ENCODE measurements at places on chromosomes 11 and 22. TPM values are rescaled to one million over a fixed set of nuclear protein-coding genes. Genes with fewer than 3 reads are reported as not detected.

- DNase-seq, result no peak
Observed at GRCh38 chr11:17752144-17752543, 17.6 kb downstream of the KCNC1 start.

TTC28 gene
- polyA plus RNA-seq, result 2.7 TPM

DTX4 gene
- polyA plus RNA-seq, result 21.0 TPM

DNA sequence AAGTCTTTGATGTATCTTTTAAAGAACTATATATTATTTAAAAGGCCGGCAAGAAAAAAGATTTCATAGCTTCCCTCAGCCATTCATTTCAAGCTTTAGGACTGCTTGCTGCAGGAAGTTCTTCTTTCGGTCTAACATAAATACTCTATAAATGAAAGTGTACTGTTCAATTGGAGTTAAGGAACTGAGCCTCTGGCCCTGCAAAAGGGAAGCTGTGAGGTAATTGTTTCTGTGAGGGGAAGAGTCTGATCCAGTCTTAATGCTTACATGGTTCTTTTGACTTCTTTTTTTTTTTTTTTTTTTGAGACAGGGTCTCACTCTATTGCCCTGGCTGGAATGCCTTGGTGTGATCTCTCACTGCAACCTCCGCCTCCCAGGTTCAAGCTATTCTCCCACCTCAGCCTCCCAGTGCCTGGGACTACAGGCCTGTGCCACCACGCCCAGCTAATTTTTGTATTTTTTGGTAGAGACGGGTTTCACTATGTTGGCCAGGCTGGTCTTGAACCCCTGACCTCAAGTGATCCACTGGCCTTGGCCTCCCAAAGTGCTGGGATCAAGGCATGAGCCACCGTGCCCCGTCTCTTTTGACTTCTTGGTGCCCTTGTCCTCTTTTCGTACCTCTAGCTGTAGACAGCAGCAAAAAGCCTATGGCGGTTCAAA, 4.7 kb upstream of the TRIM29 start:
- no peak for DNase-seq

CDCA5 gene
- 1.00 TPM for polyA plus RNA-seq

GRCh38 chr22:30763815-30764673, 69.4 kb downstream of the OSBP2 start:
- peak; percentile 19 for DNase-seq

DNA sequence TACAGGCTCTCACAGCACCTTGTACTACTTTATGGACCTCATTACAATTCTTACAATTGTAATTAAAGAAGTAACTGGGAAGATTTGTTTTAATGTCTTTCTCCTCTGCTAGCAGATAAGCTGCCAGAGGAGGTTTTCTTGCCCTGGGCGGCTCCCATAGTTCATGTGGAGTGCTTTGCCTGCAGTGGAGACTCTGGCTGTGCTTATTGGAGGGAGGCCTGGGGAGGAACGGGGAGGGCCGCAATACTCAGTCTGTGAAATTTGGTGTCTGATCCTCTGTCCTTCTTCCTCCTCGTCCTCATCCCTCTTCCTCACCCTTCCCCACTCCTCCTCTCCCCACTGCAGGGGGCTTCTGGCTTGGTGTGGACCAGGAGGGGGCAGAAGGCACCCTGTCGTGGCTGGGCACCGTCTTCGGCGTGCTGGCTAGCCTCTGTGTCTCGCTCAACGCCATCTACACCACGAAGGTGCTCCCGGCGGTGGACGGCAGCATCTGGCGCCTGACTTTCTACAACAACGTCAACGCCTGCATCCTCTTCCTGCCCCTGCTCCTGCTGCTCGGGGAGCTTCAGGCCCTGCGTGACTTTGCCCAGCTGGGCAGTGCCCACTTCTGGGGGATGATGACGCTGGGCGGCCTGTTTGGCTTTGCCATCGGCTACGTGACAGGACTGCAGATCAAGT, 5.6 kb downstream of the SLC35C1 start:
- DNase-seq, result no peak

- peak; percentile 0 for DNase-seq
Observed at GRCh38 chr11:127345819-127346459, 345.4 kb upstream of the KIRREL3 start.

- no peak for DNase-seq
Observed at GRCh38 chr11:108341654-108342053, 118.8 kb downstream of the ATM start.
